Activated T-helper 17 cell treated with anti-CD3 and anti-CD28 coated beads, Interleukin-2, amount 50 U/mL, for 72 hours (primary cell): ENCODE measurements at places on chromosomes 3 and 15.

- ATAC-seq = no peak
These were observed 65.8 kb downstream of the ZNF280D start for GRCh38 chr15:56667517-56667916.

GRCh38 chr15:59053482-59053881, 51.5 kb upstream of the CCNB2 start:
- ATAC-seq = peak; percentile 92

- ATAC-seq = no peak
These were observed 3.9 kb downstream of the RPL35A start for GRCh38 chr3:197953881-197954280.

DNA sequence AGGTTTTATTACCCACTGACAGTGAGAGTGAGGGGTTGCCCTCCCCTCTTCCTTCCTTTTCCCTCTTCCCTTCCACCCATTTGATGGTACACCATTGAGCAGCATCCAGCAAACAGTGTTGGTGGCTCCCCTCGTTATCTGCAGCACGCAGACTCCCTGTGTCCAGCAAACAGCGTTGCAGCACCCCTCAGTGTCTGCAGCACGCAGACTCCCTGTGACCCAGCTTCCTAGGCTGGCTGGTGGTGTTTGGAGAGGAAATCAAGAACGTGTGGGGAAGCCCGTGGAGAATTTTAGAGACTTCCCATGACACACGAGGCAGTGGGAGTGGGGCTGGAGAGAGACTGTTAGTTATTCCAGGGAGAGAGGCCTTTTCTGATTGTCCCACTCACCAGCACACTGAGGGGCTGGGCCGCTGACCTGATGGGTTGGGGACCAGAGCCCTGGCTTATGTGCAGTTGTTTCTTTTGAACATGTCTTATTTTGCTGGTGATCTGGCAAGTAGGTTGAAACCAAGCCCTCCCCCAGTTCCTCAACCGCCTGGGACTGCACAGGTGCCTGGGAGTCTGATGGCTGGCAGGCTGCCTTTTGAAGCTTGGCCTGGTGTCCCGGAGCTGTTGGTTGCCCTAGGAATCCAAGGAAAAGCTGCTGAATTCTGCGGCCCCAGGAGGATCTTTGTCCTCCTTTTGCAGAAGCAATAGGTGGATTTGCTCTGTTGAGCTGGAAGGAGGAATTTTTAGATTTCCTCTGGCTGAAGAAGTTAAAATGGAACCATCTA, 19.0 kb downstream of the APBA2 start:
- no peak for ATAC-seq

DNA sequence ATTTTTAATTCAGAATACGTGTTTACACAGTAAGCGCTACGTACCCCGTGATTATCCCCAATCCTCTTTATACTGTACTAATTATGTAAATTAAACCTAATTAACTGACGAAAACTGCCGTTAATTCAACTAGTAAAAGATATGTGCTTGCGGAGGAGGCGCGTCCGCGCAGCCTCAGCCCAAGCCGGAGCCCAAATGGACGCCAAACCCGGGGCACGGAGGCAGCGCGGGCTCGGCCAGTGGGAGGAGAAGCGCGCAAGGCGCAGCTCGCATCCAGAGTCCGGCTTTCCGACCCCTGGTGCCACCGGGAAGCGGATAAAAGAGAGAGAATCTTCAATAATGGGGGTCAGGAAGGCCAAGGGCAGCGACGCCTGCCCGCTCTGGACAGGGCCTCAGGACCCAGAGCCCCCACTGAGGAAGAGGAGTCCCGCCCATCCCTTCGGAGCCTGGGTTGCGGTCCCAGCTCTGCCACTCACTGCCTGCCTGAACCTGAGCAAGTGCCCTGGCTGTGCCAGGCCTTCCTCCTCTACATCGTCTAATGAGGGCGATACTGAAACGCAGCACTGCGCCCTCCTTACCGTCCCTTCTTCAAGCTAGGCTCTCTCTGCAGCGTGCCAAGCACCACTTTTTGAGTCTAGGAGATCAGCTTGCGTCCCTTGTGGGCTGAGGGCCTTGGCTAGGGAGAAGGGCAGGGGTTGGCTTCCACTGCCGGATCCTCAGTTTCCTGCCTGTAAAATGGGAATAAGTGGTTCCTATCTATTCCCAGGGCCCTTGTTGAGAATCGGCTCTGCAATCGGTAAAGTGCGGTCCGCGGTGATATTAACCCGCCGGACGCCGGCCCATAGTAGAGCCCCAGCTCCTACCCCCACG, 5.0 kb upstream of the SKOR1 start:
- ATAC-seq = no peak

GRCh38 chr3:143809121-143809621, 39.1 kb downstream of the SLC9A9 start:
- ATAC-seq = no peak
